ENCODE measurements at places on chromosomes 4 and X.

- no peak for DNase-seq
Measured at GRCh38 chr4:125283707-125284279, 31.0 kb upstream of the FAT4 start.

DNA sequence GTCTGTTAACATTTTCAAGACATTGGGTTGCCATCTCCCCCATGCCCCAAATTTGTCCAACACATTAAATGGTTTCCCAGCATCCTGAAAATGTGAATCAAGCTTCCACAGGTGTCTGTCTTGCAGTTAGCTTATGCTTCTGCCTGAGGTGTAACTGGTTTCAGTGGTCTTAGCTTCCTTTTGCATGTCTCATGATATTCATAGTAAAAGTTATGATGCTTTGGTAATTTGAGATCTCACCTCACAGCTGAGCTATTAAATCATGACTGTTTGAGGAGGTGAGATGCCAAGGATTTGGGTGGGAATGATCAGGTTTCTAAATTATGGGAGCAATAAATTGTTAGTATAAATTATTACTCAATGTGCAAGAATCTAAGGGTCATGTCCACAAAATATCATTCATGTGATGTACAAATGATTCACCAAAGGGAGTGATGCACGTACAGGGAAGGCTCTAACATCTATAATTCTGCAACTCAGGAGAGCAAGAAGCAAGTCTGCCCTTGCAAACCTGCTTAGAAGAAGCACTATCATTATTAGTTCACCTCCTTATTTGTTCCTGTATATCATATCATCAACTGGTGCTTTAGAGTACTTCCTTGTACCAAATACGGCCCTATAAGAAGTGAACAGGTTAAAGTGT is 17.1 kb upstream of the RAI2 start:
- no peak for DNase-seq

DNA sequence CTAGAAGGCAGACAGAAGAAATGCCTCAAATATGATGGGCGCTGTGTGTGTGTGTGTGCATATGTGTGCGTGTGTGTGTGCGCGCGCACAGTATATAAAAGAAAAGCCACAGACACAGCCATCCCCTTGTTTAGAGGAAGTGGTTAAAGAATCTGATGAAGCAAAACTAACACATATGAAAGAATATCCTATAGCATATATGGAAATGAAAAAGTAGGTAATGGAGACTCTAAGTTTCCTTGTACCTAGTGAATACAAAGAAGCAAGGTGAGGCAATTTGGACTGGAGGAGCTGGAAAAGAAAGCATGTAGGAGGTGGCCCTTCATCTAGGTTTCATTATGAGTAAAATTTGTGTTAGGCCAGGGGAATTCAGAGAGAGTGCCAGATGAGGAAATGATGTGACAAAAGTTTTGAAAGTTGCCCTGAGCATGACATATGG is 58.6 kb upstream of the MCF2 start:
- no peak for DNase-seq

- peak; percentile 46 for DNase-seq
Measured at GRCh38 chr4:152534541-152535359, 1.1 kb downstream of the FBXW7 start.

DNA sequence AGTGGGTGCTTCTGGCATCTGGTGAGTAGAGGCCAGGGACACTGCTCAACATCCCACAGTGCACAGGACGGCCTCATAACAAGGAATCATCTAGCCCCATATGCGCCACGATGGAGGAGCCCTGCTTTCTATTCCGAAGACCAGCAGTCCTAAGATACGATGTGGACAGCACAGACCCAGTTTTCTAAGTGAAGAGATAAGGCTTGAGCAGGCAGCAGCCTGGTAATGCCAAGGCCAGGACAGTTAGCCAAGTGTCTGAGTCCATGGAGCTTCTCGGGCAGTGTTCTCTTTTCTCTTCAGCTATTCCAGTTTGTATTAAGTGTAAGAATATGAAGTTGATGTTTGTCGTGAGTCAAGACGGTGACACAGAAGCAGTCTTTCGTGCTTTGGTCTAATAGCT is 112.7 kb downstream of the TBL1X start:
- DNase-seq = no peak
